ENCODE measurements at places on chromosomes 3 and 15.

- DNase-seq: no peak
These were observed 16.4 kb downstream of the PLEKHO2 start for GRCh38 chr15:64858021-64858575.

- no peak for DNase-seq
These were observed 192.9 kb upstream of the EIF1B start for GRCh38 chr3:40116478-40117177.

GRCh38 chr15:67199391-67199790 lies 55.1 kb downstream of the AAGAB start:
- no peak for DNase-seq

- DNase-seq: no peak
These were observed 154.8 kb downstream of the ADAMTS17 start for GRCh38 chr15:100186960-100187359.

DNA sequence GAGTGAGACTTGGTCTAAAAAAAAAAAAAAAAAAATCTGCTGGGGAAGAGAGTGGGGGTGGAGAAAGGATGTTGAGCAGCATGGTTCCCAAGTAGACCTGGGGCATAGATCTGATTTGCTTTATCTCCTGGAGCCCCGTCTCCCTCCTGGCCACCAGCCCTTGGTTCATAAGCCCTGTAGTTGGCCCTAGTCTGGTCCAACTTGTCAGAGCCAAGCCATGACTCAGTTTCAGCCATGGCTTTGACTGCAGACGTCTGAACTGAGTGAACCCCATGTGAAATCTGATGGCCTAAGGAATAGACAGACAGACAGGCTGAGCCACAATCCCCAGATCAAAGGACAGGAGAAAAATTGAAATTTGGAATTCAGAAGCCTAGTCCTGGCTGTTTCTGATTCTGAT lies 2.0 kb upstream of the CILP start:
- no peak for DNase-seq
